EL (cell line): ENCODE measurements at places on chromosomes 2 and 18.

- DNase-seq: no peak
Measured at GRCh38 chr18:6248017-6248416, 166.7 kb downstream of the L3MBTL4 start.

DNA sequence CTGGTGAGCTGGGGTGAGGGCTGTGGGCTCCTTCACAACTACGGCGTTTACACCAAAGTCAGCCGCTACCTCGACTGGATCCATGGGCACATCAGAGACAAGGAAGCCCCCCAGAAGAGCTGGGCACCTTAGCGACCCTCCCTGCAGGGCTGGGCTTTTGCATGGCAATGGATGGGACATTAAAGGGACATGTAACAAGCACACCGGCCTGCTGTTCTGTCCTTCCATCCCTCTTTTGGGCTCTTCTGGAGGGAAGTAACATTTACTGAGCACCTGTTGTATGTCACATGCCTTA is 10.5 kb downstream of the PROC start:
- DNase-seq: no peak

- DNase-seq: peak; percentile 34
Measured at GRCh38 chr2:69582582-69583176, 60.9 kb downstream of the AAK1 start.

GRCh38 chr2:64474121-64474571 is 20.2 kb downstream of the LGALSL start:
- no peak for DNase-seq

- no peak for DNase-seq
Measured at GRCh38 chr2:235951982-235952381, 216.2 kb downstream of the GBX2 start.

GRCh38 chr2:201144101-201145051 is 28.4 kb downstream of the CFLAR start:
- DNase-seq: no peak

DNA sequence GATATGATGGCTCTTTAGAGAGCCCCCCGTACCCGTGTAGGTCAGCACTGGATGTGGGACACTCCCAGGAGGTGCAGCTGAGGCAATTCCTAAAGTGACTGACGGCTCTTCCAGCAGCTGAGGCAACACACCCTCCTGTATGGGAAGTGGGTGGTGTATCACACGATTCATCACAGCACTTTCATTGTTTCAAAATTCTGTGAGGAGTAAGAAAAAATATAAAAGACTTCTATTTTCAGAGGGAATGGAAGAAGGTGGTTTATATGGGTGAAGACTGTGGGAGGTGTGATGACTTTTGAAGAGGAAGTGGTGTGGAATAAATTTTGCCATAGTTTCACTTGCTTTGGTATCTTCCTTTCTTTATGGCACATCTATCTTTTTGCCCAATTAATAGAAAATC is 22.3 kb downstream of the QPCT start:
- DNase-seq: no peak

- DNase-seq: peak; percentile 55
Measured at GRCh38 chr2:138516030-138516704, 14.6 kb downstream of the SPOPL start.

DNA sequence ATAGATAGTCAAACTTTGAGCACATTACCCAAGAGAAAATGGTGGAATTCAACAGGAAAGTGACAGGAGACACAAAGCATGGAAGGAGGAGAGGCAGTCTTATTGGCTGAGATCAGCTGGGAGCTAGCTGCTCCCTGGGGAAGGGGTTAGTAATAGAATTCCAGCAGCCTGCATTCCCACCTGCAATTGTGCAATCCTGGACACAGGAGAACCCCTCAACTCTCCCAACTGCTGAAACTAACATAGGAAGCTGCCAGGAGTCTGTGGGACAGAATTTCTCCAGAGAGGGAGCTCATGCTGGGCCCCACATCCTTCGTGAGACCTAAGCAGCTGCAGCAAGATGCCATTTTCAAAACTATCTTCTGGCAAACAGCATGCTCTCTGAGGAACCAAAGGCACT is 69.8 kb upstream of the ACVR1C start:
- no peak for DNase-seq

GRCh38 chr2:23505218-23505983 is 120.4 kb downstream of the KLHL29 start:
- no peak for DNase-seq

DNA sequence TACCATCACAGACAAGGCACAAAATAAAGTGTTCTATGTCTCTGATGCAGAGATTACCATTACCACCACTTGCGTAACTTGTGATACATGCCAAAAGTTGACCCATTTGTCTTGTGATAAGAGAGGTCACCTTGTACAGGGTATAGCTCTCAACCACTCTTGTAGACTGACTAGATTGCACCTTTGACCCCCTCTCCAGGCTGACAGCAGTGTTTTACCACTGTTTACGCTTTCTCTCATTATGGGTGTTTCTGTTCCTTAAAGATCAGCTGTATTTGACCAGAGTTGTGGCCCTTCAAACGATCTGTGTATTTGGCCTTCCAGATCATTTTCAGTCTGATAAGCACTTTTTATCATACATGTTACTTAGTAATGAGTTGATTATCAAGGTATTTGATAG is 215.7 kb upstream of the HNMT start:
- no peak for DNase-seq
